ENCODE measurements at places on chromosomes 12 and 14.

- DNase-seq = no peak
Observed at GRCh38 chr14:97107760-97108159, 310.6 kb downstream of the VRK1 start.

DNA sequence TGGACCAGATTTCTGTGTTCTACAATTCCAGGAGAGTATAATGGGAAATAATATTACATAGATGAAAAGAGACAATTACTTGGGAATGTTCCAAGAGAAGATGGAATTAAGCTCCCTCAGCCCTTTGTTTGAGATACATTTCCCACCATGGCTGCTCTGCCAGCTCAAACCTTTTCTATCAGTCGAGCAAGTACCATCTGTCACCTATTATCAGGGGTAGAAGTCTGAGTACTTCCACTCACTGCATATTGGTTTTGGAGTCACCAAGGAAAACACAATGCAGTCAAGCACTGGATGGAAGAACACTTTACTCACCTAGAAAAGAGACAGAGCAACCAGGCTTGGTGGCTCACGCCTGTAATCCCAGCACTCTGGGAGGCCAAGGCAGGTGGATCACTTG lies 270.4 kb upstream of the FAR2 start:
- DNase-seq = no peak

DNA sequence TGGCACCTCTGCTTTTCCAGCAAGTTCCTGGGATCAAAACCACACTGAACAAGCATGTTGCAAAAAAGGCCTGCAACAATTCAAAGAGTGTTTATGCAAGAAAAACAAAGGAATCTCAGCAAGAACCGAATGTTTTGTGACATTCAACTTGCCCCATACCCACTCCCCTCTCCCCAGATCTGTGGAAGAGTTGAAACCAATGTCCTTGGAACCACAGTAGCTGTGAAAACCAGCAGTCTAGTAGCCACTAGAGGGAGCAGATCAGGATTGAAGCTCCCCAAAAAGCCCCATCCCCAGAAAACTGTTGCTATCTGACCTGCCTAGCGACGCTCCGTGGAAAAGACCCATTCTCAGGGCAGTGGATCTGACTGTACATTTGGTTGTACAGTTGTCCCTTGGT lies 27.1 kb downstream of the PRKAB1 start:
- DNase-seq = no peak

GRCh38 chr12:89437231-89437630 lies 84.9 kb upstream of the DUSP6 start:
- DNase-seq = no peak
